ENCODE measurements at places on chromosomes 11 and 22. TPM values are rescaled to one million over a fixed set of nuclear protein-coding genes. Genes with fewer than 3 reads are reported as not detected.

ABCG4 gene
- total RNA-seq = 1.3 TPM

GP1BB gene
- 1.9 TPM for total RNA-seq

FAM111B gene
- total RNA-seq = 13.2 TPM

MAPK8IP1 gene
- total RNA-seq = 23.7 TPM

GSC2 gene
- not detected for total RNA-seq

- no peak overlapping the region for H3K4me3 ChIP-seq
- no peak overlapping the region for H3K27ac ChIP-seq
- peaks cover 14% of the 10 kb centered on the region for H3K4me1 ChIP-seq
- H3K36me3 ChIP-seq = no peaks in the 10 kb centered on the region
Measured at GRCh38 chr11:94196363-94196762, 67.7 kb downstream of the PANX1 start.

DNA sequence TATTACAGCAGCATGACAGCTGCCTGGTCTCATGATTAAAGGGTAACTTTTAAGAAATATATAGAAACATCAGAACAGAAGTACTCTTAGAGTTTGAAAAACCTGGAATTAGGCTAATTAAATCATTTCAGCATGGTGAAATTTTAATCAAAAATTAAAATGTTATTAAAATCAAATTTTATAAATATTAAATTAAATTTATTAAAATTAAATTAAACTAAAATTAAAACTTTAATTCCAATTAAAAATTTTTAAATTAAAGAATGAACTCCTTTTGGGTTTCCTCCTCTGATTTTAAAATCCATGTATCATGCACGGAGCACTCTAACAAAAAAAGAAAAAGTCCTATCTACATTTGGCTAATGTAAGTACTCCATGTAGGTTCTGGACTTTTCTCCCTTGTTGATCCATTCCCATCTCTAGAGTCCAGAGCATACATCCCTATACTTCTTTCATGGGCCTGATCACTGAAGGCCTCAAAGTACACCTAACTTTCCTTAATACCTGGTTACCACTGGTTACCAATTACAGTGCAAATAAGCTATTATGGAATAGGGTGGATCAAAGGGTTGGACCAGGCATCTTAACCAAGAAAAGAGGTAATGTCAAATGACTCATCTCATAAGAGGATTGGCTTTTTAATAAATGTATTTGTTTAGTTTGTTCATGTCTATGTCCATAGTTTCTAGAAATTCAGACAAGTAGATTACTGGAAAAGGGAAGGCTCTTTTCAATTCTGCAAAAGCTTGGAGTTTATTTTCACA lies 48.4 kb upstream of the MUC15 start:
- no peak overlapping the region for H3K4me3 ChIP-seq
- no peak for DNase-seq
- no peaks in the 10 kb centered on the region for H3K27me3 ChIP-seq
- peaks cover 7% of the 10 kb centered on the region for H3K4me1 ChIP-seq

DNA sequence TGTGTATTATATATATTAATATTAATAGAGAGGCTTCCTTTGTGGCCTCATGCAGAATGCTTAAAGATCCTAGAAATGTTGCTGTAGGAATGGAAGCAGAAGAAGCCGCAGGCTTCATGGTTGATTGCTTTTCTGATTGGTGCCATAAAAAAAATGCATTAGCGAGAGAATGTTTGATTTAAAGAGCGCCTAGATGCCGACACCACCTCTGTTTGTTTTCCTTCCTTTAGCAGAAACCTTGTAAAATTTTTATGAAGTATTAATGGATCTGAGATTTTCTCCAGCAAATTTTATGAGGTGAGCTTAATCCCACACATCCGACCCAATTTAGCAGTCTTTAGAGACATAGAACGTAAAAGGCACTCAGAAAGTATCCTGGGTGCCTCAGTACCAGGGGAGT lies 587.5 kb downstream of the NTM start:
- no peak overlapping the region for H3K27ac ChIP-seq
- peaks cover 6% of the 10 kb centered on the region for H3K4me1 ChIP-seq
- no peak overlapping the region for H3K4me3 ChIP-seq
- no peak for DNase-seq
- H3K36me3 ChIP-seq = no peaks in the 10 kb centered on the region
- peaks cover 7% of the 10 kb centered on the region for H3K27me3 ChIP-seq

- peak overlapping the region; percentile 58 for H3K27ac ChIP-seq
- no peak for DNase-seq
Measured at GRCh38 chr11:96265220-96265737, 77.7 kb downstream of the MAML2 start.

- no peaks in the 10 kb centered on the region for H3K4me1 ChIP-seq
- H3K36me3 ChIP-seq = no peaks in the 10 kb centered on the region
- no peak overlapping the region for H3K4me3 ChIP-seq
- peaks cover 11% of the 10 kb centered on the region for H3K27me3 ChIP-seq
Measured at GRCh38 chr22:26033071-26033470, 136.2 kb upstream of the SEZ6L start.

Data from type B pancreatic cell (in vitro differentiated cells).